ENCODE measurements at places on chromosomes 3 and 15.

DNA sequence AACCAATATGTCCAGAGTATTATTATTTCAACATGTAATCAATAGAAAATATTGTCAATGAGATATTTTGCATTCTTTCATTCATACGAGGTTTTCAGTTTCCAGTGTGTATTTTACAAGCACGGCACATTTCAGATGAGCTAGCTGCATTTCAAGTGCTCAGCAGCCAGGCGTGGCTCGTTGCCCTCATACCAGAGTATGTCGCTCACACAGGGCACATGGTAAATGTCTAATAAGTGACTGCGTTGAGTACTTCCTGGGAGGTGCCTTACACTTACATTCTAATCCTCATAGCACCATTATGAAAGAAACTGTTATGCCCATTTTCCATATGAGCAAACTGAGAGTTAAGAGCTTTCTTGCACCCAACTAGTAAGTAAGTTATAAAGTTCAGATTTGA, 47.4 kb downstream of the TMEM266 start:
- no peak for DNase-seq

GRCh38 chr3:18837137-18837755, 311.1 kb upstream of the KCNH8 start:
- no peak for DNase-seq

DNA sequence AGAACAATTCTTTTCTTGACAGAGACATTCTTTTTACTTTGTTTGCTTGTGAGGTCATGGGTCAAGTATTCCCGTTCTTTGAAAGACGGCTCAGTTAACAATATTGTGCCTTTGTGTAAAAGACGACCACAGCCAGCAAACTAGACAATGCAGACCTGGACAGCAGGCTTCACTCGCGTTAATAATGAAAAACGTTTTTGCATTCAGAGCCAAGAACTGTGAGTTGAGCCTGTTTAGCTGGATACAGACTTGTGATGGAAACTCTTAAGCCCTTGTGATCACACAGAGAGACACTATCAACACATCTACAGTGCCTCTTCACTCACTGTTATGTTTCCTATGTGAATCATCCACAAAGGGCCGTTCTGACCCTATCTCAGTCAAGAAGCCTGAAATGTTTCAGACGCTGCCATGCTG, 37.3 kb upstream of the CMTM7 start:
- no peak for DNase-seq

DNA sequence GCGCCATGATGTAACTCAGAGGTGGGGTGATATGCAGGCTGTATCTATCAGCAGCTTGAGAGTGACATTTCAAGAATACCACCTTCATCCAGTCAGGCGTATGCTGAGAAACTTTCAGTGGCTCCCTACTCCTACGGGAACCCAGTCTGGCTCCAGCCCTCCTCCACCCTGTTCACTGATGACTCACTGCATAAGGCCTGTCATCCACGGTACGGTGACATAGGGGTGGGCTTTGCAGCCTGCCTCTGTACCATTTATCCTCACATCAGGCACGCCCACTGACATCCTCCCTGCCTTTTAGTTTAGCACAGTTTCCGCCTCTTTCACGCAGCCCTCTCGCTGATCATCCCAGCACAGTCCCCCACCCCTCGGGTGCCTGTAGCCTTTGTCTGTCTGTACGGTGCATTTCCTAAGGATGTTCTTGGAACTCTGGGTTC, 11.7 kb downstream of the PXYLP1 start:
- DNase-seq: no peak

GRCh38 chr3:52483081-52483480, 12.1 kb upstream of the STAB1 start:
- no peak for DNase-seq

DNA sequence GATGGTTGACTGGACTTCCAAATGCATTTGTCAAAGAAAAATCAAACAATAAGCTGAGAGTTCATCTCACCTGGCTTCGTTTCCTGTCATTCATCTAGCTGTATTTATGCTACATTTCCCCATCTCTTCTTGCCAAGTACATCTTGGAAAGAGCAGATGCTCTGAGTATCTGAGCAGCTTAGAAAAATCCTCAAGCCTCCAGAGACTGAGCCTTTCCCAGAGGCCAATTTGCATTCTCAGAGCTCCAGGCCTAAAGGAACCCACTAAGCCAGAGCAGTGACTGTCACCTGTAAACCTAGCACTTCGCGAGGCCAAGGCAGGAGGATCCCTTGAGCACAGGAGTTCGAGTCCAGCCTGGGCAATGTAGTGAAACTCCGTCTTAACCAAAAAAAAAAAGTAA, 100.5 kb downstream of the XXYLT1 start:
- DNase-seq: no peak

DNA sequence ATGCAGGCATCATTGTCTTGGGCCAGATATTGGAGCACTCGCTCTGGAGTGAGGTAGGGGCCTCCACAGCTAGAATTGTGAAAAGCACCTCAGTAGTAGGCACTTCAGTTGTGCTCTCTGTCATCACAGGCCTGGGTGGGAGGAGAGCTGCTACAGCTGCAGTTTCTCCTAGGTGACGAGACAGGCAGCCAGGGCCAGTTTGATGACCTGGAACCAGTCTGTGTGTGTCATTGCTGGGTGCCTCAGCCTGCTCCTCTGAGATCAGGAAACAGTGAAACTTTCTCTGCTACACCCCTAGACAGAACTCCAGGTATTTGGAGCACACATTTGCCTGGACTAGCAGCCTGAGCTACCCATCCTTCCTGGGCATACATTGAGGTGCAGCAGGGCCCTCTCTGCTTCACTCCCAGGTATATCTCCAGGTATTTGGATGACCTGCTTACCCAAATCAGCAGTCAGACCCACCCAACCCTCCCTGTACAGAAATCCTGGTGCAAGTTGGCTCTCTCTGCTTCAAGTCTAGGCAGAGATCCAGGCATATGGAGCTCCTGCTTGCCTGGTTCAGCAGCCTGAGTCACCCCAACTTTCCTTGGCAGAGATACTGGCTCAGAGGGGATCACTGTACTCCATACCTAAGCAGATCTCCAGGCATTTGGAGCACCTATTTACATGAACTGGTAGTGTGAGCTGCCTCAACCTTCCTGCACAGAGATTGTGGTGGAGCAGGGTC, 54.3 kb upstream of the SGO1 start:
- DNase-seq: no peak

- DNase-seq: no peak
Observed at GRCh38 chr3:187002915-187003314, 72.6 kb downstream of the ST6GAL1 start.

DNA sequence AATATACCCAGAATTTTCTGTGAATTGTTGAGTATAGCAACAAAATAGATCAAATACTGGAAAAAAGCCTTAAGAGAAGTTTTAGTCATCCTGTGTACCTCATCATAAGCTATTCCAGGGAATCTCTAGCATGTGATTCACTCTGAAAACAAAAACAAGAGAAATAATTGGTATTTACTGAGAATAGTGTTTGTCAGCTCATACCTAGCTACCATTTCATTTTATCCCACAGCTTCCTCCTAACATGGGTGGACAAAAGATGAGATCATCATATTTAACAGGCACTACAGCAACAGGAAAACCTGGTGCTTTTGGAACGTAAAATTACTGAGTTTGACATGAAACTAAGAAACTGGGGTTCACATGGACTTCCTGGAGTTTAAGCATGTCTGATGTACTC, 753.5 kb upstream of the NECTIN3 start:
- DNase-seq: no peak

DNA sequence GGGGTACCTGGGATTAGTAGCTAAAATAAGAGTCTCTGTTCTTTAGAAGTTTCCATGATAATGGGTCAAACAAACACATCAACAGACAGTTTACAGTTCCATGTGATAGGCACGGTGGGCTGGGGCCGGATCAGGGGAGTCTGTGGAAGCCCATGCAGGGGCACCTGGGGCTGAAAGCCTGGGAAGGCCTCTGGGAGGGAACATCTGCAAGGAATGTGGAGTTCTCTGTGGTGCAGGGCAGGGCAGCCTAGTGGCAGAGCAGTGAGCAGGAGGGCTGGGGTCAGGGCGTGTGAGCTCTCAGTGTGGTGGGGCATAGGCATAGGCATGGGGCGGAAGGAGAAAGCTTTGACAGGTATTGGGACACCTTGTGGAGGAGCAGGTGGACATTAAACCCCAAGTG, 207.7 kb upstream of the TRIM42 start:
- DNase-seq: no peak

DNA sequence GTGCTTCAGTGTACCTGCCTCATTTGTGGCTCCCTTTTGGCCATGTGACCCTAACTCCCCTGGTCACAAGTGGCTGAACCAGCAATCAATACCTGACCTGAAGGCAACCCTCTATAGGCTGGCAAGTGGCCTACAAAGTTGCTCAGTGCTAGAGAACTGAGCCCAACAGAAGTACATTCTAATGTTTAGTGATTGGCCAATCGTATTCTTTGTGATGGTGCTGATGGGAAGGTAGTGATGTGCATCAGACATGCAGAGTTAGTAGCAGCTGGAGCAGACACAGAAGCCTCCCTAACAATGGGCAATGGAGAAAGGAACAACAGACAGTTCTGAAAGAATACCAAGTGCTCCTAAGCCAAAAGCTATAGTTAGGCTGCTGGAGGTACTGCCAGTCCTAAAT, 10.4 kb upstream of the ATOSA start:
- DNase-seq: no peak

- DNase-seq: no peak
Observed at GRCh38 chr15:65414841-65415621, 7.7 kb downstream of the IGDCC4 start.

GRCh38 chr3:149657321-149657925, 402 bp downstream of the WWTR1 start:
- DNase-seq: no peak

DNA sequence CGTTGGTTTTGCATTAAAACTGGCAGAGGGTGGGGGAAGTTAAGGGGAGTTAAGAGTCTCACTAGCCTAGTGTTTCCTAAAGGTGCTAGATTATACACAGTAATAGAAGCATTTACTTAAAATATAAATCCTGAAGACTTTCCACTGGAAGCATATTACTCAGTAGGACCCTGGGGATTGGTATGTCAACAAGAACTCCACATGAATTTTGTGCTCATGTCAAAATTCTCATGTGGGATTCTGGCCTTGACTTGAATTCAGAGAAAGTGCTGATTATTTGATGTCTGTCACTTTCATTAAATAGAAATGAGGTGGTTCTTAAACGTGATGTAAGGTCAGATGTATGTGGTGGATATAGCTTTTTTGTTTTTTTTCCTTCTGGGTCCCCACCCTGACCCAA, 997.2 kb downstream of the TUSC7 start:
- no peak for DNase-seq

- no peak for DNase-seq
Observed at GRCh38 chr3:128488991-128489673, 3.9 kb downstream of the GATA2 start.

DNA sequence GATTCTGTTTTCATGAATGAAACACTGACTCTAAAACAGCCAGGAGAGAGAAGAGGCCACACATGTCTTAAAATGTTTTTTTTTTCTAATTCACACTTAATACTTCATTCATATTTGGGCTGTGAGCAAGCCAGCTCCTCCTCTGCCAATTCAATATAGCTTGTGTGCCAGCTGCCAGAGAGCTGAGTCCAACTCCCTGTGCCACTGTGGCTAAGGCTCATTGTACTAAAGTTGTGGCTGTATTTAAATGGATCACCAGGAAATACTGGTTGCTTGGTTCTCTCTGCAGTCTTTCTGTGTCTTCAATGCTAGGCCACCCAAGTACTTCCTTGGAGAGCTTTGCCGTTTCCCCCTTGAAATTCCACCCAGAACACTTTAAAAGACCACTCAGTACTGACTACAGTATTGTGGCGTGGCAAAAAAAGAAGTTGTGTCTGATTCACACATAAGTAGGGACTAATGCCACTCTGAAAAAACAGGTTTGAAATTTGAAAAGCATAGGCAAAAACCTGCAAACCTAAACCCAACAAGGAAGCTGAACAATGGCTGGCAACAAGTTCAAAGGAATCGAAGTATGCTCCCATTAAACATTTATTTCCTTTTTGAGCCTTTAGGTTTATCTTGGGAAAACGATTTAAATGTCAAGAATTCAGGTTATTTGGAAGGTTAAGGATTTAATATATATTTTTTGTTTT, 524.7 kb downstream of the DIPK2A start:
- no peak for DNase-seq

GRCh38 chr15:76161153-76162035, 101.6 kb downstream of the TMEM266 start:
- DNase-seq: no peak

- no peak for DNase-seq
Observed at GRCh38 chr3:64228110-64228509, 2.8 kb upstream of the PRICKLE2 start.
